ENCODE measurements at places on chromosomes 2 and 18. TPM values are rescaled to one million over a fixed set of nuclear protein-coding genes. Genes with fewer than 3 reads are reported as not detected.

Gene GALR1
- total RNA-seq = not detected

Gene GPR55
- not detected for total RNA-seq

Gene OBSL1
- total RNA-seq = 22.0 TPM

Gene CDK5R2
- not detected for total RNA-seq

Gene IL18R1
- 3.7 TPM for total RNA-seq

Gene IL1F10
- not detected for total RNA-seq

Gene SFT2D3
- 2.9 TPM for total RNA-seq

Gene NCKAP1
- total RNA-seq = 117 TPM

Gene CPLX4
- not detected for total RNA-seq

Gene GALNT13
- 0.36 TPM for total RNA-seq

Gene SERPINB4
- total RNA-seq = not detected

Gene PDE11A
- under 0.01 TPM for total RNA-seq

Gene CKAP2L
- total RNA-seq = 3.0 TPM

Data from endothelial cell of coronary artery (primary cell).